ENCODE measurements at places on chromosomes 4 and X.

- no peak for DNase-seq
Measured at GRCh38 chr4:87033902-87034301, 99.1 kb downstream of the AFF1 start.

DNA sequence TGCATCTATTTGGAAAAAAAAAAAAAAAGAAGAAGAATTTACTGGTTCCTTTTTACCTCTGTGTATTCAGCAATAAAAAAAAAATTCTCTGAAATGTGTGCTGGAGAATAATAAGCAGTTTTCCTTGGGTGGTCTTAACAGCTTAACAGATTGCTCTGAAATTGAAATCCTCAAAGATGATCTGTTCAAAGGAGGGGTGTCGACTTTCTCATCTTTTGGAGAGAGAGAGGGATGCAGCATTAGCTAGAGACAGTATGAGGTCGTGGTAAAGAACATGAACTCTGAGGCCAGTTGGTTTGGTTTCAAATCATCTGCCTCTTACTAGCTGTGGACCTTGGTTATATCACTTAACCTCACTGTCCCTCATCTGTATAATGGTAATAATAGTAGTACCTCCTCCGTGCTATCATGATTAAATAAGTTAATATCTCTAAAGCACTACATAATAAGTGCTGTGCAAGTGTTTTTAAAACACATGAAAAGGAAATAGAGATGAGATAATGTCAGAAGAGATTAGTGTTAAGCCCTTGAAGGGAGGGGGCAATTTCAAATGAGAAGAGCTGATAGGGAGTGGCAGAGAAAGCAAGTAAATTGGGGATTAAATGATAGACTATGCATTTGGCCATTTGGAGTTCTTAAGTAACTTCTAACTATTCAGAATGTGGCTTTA, 109.9 kb upstream of the LIMCH1 start:
- DNase-seq, result no peak

GRCh38 chrX:626745-627509, 3.7 kb upstream of the SHOX start:
- DNase-seq, result no peak

DNA sequence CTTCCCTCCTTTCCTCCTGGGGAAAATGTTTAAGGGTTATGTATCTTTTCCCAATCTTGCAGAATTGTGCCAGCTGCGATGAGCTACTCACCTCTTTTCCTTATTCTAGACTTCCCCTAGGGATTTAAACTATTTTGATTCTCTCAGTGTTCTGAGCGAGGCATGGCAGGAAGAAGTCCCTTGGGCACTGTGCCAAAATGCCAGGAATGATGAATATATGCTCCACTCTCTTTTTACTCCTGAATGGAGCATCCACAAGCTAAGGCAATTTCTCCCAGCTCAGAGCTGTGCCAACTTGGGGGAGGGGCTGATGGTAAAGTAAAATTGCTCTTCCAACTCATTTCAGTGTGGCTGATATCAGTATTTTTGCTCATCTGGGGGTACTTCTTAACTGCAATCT, 4.0 kb upstream of the C4orf17 start:
- no peak for DNase-seq

DNA sequence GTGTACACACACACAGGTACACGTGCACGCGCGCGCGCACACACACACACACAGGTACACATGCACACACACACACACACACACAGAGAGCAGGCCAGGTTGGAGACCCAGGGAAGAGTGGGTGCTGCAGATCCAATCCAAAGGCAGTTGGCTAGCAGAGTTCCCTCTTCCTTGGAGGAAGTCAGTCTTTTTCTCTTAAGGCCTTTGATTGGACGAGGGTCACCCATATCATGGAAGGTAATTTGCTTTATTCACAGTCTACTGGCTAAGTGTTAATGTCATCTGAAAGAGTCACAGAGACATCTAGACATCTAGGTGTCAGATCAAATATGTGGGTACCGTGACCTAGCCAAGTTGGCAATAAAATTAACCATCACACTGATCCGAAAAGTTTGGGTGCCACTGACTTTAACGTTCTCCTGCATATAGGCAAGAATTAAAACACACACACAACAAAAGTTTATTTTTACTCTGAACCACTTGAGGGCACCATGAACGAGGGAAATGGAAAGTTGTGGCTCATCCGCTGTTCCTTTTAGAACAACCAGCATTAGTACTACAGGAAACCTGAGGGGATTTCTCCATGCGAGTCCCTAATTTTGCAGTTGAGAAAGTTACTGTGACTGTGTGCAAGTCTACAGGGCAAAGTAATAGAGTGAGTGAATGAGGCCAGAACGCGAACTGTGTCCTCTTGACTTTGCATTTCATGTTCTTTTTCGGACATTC, 66.0 kb upstream of the STOX2 start:
- DNase-seq, result no peak

GRCh38 chr4:26985873-26986272, 125.2 kb downstream of the STIM2 start:
- no peak for DNase-seq

DNA sequence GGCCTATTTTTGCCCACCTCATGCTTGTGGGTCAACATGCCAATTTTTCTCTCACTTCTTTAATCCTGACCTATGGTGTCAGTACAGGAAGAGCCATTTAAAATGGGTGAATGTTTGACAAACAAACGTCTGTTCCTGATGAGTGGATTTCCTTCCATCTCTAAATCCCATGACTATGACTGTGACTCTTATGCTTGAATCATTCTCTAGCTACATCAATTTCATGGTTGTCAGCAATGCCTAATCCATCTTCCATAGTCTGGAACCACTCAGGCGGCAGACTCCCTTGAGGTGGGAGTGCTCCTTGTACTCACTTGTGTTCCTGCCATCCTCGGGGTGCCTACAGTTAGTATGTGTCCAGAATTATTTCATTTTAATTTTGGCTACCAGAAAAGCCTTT, 194.9 kb upstream of the RPS6KA3 start:
- no peak for DNase-seq

DNA sequence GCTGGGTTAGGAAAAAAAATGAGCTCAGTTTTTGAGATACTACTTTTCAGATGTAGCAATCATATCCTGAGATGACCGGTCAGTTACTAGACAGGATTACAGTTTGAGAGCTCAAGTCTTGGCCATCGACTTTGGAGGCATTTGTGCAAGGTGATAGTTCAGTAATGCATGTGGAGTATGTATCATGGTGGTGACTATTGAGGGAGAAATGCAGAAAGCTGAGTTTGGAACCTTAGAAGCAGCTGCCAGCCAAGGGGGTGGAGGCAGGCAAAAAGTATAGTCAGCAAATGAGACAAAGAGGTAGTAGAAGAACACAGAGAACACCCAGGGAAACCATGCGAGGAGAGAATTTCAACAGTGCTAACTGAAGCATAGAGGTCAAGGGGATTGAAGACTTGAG, 48.7 kb upstream of the SLC4A4 start:
- no peak for DNase-seq

DNA sequence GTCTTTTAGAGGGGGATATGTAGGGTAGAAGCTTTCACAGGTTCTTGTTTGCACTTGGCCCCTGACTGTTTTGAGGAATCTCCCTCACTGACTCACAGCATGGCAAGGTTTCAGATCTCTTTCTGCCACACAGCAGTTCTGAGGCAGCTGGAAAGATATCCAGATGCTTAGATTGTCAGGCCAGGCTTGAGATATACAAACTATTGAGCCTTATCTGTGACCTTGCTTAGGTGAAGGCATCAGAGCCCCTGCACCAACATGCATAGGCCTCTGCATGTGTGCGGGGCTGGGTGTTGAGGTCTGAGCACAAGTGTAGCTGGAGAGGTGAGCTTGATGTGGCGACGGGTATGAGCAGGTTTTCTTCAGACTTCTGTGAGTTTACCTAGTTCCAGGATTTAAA, 80.9 kb upstream of the MSANTD1 start:
- DNase-seq, result no peak

GRCh38 chrX:82125103-82125502, 923.2 kb downstream of the SH3BGRL start:
- no peak for DNase-seq

GRCh38 chr4:132001542-132001941, 1147.6 kb upstream of the PCDH10 start:
- DNase-seq, result no peak

GRCh38 chr4:20954541-20954940, 254.3 kb downstream of the PACRGL start:
- no peak for DNase-seq

GRCh38 chrX:38102875-38103274, 96.5 kb downstream of the SYTL5 start:
- DNase-seq, result no peak

DNA sequence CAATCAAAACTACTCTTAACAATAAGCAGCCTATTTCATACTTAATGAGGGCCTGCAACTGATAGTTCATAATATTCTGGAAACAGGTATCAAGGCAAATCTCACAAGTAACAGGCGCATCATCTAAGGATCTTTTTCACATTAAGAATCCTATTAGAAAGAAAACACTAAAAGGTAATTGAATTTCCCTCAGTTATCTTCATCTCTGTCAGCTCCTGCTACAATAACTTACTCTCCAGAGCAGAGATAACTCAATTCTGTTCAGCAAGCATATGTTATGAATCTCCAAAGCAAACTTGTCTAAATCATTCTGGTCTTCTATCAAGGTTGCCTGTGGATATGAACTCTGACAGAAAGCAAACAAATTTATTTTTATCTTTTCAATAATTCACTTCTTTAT, 126.1 kb downstream of the MAB21L2 start:
- no peak for DNase-seq

GRCh38 chrX:10007621-10008020, 40.5 kb downstream of the CLDN34 start:
- no peak for DNase-seq

DNA sequence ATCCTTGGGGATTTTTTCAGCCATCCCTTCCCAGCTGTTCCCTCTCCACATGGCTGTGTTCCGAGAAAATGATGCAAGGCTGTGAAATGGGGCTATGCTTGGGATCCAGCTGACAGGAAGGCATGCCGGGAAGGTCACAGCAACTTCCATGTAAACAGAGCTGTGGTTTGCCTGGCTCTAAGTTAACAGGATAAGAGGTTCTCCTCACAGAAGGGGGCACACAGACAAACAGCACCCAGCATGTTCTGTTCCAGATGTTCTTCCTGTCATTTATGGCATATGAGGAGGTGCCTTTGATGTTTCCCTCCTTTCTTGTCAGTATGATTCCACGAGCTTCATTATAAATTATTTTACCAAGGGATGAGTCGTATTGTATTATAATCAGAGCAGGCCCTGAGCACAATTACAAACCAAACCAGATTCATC, 220.7 kb downstream of the ANTXR2 start:
- no peak for DNase-seq

All from right lobe of liver (tissue), 6 donors.